ENCODE measurements at places on chromosomes 4 and X.

GRCh38 chr4:58551676-58552075 is 1441.5 kb upstream of the IGFBP7 start:
- no peak overlapping the region for H3K4me3 ChIP-seq
- peaks cover 2% of the 10 kb centered on the region for H3K4me1 ChIP-seq
- no peaks in the 10 kb centered on the region for H3K36me3 ChIP-seq
- DNase-seq = peak; percentile 31
- no peak overlapping the region for H3K27ac ChIP-seq
- no peaks in the 10 kb centered on the region for H3K27me3 ChIP-seq

DNA sequence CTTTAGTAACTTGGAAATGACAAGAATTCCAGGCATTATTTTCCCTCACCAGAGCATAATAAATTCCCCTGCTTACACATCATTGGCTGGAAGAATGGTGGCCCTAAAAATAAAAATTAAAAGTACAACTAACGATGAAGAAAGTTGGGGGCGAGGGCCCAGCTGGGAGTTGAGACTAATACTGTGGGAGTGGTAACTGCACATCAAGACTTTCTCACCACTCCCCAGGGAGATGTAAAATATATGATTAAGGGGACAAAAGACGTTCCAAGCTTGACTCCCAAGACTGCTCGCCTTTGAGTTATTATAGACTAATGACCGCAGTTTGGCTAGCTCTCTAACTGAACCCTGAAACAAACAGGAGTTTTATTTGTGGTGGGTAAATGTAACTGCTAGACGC is 30.0 kb downstream of the SMIM31 start:
- H3K27ac ChIP-seq = no peak overlapping the region
- no peaks in the 10 kb centered on the region for H3K4me1 ChIP-seq
- no peak for DNase-seq
- H3K36me3 ChIP-seq = no peaks in the 10 kb centered on the region
- no peak overlapping the region for H3K4me3 ChIP-seq

DNA sequence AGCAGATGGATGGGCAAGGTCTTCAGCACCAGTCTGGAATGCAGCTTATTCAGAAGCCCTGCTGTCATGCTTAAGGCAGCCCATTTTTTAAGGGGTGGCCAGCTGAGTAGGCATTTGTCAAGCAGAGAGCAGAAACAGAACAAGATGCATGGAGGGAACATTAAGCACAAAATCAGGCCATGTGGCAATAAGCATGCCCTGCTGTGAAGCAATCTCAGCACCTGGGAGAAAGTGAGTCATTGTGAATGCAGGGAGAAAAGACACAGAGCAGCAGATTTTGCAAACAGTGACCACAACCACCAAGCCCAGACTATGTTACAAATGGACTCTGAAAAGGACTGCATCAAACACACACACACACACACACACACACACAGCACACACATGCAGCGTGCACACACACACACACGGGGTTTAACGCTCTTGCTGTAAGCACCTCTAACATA is 94.1 kb upstream of the GALNT7 start:
- H3K27ac ChIP-seq = no peak overlapping the region
- H3K4me3 ChIP-seq = no peak overlapping the region
- H3K36me3 ChIP-seq = no peaks in the 10 kb centered on the region
- H3K27me3 ChIP-seq = no peaks in the 10 kb centered on the region

DNA sequence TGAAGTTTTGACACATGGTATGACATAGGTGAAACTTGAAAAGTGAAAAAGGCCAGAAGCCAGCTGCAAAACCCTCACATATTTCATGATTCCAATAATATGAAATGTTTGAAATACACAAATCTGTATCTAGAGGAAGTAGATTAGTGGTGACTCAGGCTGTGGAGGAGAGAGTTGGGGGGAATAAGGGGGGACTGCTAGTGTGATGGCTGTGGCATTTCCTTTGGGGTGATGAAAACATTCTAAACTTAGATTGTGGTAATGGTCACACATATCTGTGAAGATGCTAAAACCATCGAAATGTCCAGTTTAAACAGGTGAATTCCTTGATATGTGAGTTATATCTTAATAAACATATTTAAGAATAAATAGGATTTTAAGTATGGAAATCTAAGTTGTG is 343.5 kb upstream of the SFRP2 start:
- H3K27ac ChIP-seq = no peak overlapping the region
- no peak for DNase-seq
- H3K36me3 ChIP-seq = no peaks in the 10 kb centered on the region
- H3K4me1 ChIP-seq = no peaks in the 10 kb centered on the region
- H3K27me3 ChIP-seq = no peaks in the 10 kb centered on the region

DNA sequence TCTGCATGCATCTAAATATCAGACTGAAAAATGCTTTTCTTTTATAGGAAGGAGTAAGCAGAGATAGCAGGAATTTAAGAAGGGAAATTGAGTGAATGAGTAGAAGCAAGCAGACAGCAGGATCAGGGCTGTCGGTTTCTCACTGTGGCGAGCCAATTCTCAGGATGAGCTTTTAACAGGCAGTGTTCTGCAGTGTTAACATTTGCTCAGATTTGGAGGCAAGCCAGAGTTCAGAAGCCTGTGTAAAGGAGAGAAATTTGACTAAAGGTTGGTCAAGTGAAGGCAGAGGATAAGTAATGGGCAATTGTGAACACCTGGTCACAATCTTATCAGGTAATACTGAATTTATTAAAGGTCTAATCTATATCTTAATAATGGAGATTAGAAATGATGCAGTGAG is 133.3 kb upstream of the MAGEB16 start:
- no peaks in the 10 kb centered on the region for H3K36me3 ChIP-seq
- DNase-seq = no peak
- H3K4me1 ChIP-seq = no peaks in the 10 kb centered on the region
- H3K27ac ChIP-seq = peak overlapping the region; percentile 51
- H3K4me3 ChIP-seq = no peak overlapping the region

- H3K4me3 ChIP-seq = no peak overlapping the region
- H3K27me3 ChIP-seq = no peaks in the 10 kb centered on the region
- H3K4me1 ChIP-seq = peaks cover 4% of the 10 kb centered on the region
- no peak for DNase-seq
Measured at GRCh38 chr4:27360131-27360530, 499.5 kb downstream of the STIM2 start.

DNA sequence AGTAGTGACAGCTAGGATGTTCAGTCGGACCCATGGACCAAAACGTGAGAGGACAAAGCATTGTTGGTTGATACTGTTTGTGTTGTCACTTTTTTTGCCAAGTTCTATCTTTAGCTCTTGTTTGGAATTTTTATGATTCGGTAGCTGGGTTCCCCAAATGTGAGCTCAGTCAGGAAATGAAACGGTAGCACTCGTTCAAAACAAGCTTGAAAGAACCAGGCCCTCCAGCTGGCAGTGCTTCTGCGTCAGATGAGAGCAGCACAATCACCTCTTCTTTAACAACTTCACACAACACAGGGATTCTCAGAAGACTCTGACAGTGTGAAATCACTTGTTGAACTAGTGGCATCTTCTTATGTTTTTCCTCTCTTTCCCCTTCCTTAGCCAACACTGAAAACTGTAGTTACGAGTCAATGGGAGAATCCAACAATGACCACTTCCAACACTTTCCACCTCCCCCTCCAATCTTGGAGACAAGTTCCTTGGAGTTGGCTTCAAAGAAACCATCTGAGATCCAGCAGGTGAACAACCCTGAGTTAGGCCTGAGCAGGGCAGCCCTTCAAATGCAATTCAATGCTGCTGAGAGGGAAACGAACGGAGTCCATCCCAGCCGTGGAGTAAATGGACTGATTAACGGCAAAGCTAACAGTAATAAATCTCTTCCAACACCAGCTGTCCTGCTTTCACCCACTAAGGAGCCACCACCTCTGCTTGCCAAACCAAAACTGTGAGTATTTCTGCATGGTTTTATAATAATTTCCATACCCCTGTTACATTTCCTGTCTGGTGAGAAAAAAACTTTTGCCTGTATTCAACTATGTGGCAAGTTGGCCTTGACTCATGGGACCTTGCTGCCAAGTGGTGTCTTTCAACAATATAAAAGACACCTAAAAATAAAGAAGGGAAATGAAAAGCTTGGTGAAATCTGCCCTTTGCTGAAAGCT is 214.6 kb downstream of the PALLD start:
- no peaks in the 10 kb centered on the region for H3K36me3 ChIP-seq
- DNase-seq = no peak
- no peaks in the 10 kb centered on the region for H3K4me1 ChIP-seq
- H3K27ac ChIP-seq = no peak overlapping the region

GRCh38 chr4:162154862-162155540 is 8.8 kb downstream of the FSTL5 start:
- H3K4me1 ChIP-seq = no peaks in the 10 kb centered on the region
- no peaks in the 10 kb centered on the region for H3K36me3 ChIP-seq
- DNase-seq = no peak
- no peaks in the 10 kb centered on the region for H3K27me3 ChIP-seq

GRCh38 chr4:97548943-97549583 is 594.2 kb downstream of the STPG2 start:
- no peaks in the 10 kb centered on the region for H3K27me3 ChIP-seq
- no peaks in the 10 kb centered on the region for H3K4me1 ChIP-seq
- no peak overlapping the region for H3K4me3 ChIP-seq
- H3K36me3 ChIP-seq = no peaks in the 10 kb centered on the region

Measured in mesendoderm (in vitro differentiated cells).